ENCODE measurements at places on chromosomes 2 and 18.

DNA sequence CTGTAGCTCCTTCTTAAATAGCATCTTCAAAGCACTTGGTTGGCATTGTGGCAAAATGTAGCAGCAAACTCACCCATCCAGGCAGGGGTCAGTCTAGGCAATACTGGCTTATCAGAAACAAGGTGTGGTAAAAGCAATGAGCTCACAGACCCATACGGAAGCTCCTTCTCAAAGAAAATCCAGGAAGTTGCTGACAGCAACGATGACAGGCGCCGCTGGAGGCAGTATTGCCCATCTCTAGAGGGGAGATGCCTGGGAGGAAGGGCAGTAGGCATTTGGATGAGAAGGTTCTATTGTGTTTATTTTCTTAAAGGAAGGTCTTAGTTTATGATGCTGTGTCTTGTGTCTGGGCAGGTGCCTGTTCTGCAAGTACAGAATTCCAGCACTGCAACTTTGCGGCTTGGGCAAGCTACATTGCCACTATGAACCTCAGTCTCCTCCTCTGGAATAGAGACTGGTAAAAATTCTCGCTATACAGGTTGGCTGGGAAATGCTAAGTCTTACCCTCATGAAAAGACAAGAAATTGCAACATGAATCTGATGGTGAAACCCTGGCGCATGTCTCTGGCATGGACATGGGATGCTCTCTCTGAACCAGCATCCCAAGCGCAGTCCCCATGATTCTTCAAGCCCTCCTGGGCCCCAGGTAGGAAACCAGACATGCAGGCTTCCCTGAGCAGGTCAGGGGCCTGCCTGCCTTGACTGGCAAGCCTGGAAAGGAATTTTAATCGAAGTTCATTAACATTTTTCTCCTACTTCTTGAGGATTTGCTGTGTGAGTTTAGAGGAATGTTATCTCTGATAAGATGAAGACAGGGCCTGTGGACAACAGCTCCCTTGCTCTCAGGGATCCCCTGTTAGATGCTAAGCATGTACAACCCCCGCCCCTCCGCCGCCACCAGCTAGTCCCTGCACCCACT is 156.0 kb downstream of the TFCP2L1 start:
- DNase-seq, result no peak

DNA sequence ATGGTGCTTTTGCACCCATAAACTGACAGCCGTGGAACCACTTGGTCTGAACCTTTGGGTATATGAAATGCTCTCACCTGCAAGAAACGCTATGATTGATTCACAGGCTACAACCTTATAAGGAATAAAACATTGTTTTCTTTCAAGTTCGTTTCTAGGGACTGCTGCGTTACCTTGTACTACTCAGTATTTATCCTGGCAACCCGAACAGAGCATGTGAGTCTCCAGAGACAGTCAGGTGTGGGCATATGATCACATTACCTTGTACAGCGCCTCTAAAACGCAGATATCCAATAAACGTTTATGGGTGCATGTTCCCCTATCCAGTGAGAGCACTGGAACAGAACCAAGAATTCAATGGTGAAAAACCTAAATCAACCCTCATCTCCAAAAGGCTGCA is 1.7 kb downstream of the CCBE1 start:
- no peak for DNase-seq

GRCh38 chr2:164388511-164388910 is 232.8 kb downstream of the GRB14 start:
- no peak for DNase-seq

DNA sequence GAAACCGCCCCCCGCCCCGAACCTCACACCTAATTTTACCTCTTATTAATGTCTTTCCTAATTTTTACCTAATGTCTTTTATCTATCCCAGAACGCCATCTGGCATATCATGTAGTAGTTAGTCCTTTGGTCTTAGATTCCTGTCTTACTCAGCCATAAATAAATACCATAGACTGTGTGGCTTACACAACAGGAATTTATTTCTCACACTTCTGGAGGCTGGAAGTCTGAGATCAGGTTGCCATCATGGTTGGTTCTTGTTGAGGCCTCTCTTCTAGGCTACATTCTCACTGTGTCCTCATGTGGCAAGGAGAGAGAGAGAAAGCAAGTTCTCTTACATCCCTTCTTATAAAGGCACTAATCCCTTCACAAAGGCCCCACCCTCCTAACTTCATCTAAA is 46.8 kb downstream of the RHBDD1 start:
- no peak for DNase-seq

GRCh38 chr2:26008851-26009566 is 24.9 kb upstream of the RAB10 start:
- DNase-seq, result no peak

DNA sequence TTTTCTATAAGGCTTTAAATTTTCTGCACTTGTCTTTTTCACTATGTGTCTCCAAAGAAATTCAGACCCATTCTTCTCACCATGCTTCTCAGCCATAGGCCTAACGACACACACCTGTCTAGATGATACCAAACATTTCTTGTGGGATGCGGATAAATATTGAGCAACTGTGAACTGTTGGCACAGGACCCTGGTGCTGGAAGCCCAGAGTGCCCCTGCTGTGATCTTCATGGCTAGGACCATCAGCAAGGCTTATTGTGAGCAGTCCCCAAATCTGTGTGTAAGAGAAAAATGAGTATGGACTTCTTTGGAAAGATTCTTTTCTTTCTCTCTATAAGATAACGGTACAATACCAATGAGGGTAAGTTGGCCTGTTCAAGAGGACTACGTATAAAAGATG is 54.1 kb upstream of the NCK2 start:
- DNase-seq, result no peak

DNA sequence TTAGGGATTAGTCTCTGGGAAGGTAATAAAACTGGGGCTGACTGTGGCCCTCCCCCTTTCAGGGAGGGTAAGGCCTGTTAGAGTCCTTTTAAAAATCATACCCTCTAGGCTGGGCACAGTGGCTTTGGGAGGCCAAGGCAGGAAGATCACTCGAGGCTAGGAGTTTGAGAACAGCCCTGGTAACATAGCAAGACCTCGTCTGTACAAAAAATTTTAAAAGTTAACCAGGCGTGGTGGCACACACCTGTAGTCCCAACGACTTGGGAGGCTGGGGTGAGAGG is 118.7 kb downstream of the STPG4 start:
- no peak for DNase-seq

DNA sequence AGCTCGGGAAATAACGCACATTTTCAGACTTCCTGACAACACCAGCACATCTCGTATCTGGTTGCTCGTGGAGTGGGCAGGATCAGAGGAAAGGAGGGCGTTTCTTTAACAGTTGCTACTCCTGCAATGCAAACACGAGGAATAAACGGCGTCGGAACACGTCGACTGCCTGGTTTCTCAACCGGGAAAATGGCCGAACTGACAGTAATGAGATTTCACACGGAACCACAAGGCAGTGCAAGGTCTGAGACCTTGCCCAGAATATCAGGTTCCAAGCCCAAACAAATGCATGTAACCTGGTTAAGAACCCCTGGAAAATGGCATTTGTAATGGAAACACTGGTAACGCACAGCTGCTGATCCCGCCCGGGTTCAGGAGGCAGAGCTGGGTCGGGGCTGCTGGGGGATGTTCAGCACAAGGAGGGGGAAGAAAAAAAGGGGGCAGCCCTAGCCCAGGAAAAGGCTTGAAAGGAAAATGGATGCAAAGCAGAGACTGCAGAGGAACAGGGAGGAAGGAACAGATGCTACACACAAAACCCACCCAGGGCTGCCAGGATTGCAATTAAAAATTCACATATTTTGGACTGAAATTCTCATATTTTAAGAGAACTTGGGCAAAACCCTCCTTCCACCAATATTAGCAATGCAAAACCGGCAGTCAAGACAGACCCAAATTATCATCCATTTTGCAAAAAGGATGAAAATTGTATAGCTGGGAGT is 61.6 kb upstream of the KLHL29 start:
- no peak for DNase-seq

DNA sequence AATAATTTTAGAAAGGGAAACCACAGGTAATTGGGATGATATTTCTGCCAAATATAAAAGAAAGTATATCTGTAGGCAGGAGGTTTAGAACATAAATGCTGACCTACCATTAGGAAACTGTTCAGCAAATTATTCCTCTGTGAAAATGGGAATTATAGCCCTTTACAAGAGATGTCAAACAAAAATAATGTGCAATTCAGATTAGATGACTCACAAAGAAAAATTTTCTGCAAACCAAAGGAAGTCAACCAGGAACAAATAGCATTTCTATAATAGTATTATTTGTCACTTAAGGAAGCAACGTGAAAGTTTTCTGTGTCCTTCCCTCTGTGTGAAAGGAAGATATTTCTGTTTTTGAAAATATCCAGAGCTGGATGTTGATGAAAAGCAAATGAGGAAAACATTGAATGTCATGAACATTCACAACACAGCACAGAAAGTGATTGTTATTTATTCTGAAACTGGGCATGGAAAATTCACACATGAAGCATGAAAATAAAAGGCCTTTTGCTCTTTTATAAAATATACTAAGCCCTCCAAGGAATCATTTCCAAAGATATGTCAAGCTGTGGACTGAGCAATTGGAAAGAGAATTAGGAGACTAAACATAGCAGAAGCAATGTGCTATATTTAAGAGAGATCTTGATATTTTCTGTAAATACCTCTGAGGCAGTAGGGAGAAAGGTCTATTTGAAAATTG is 57.9 kb upstream of the SPHKAP start:
- DNase-seq, result no peak

GRCh38 chr2:71609029-71609428 is 155.7 kb downstream of the DYSF start:
- no peak for DNase-seq

GRCh38 chr2:66682476-66682875 is 247.6 kb downstream of the MEIS1 start:
- DNase-seq, result no peak

DNA sequence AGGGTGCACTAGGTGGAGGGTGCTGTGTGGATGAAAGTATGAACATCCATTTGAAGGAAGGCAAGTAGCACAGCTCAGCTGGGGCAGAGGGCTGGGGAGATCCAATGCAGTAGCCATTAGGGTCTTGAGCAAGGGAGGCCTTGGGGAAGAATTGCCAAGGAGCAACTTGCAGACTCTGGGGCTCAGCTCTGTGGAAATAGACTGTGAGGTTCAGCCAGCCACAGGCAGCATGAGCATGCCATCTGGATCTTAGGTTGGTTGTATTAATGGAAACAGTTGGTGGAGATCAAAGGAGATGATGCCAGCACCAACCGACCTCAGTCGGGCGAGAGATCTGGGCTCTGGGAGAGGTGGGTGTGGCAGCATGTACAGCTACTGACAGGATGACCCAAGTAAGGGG is 5.6 kb downstream of the ZAP70 start:
- DNase-seq, result no peak

All from GM12864 (cell line).